ENCODE measurements at places on chromosomes 11 and 22. TPM values are rescaled to one million over a fixed set of nuclear protein-coding genes. Genes with fewer than 3 reads are reported as not detected.

The C11orf87 gene
- not detected for total RNA-seq

The USP2 gene
- 0.29 TPM for total RNA-seq

The PARVG gene
- total RNA-seq = not detected

The MPPED2 gene
- 0.44 TPM for total RNA-seq

The PGA5 gene
- total RNA-seq = 0.29 TPM

The BRSK2 gene
- total RNA-seq = 0.99 TPM

The DESI1 gene
- total RNA-seq = 13.4 TPM

The FBLN1 gene
- total RNA-seq = 726 TPM

The SMARCB1 gene
- total RNA-seq = 36.7 TPM

The KCNK4 gene
- total RNA-seq = 0.17 TPM

The TMEM218 gene
- total RNA-seq = 30.8 TPM

The TRIM6 gene
- 9.7 TPM for total RNA-seq

The BCR gene
- total RNA-seq = 43.9 TPM

The C2CD3 gene
- total RNA-seq = 11.4 TPM

The BLID gene
- total RNA-seq = 11.4 TPM

The BCO2 gene
- total RNA-seq = 4.4 TPM

The CRYBA4 gene
- not detected for total RNA-seq

The SHANK2 gene
- total RNA-seq = 4.5 TPM

The OR9G1 gene
- not detected for total RNA-seq

The POU2AF1 gene
- not detected for total RNA-seq

The ASRGL1 gene
- total RNA-seq = 0.33 TPM

The MEI1 gene
- 0.73 TPM for total RNA-seq

The LRRC4C gene
- 0.15 TPM for total RNA-seq

The NAV2 gene
- total RNA-seq = 34.8 TPM

The PDGFB gene
- total RNA-seq = not detected

The OR52H1 gene
- 0.73 TPM for total RNA-seq

The MOGAT2 gene
- total RNA-seq = not detected
